ENCODE measurements at places on chromosomes 2 and 18.

- DNase-seq, result no peak
Measured at GRCh38 chr2:181648478-181649155, 8.3 kb downstream of the CERKL start.

GRCh38 chr2:50346629-50347357 is 685.1 kb downstream of the NRXN1 start:
- no peak for DNase-seq

DNA sequence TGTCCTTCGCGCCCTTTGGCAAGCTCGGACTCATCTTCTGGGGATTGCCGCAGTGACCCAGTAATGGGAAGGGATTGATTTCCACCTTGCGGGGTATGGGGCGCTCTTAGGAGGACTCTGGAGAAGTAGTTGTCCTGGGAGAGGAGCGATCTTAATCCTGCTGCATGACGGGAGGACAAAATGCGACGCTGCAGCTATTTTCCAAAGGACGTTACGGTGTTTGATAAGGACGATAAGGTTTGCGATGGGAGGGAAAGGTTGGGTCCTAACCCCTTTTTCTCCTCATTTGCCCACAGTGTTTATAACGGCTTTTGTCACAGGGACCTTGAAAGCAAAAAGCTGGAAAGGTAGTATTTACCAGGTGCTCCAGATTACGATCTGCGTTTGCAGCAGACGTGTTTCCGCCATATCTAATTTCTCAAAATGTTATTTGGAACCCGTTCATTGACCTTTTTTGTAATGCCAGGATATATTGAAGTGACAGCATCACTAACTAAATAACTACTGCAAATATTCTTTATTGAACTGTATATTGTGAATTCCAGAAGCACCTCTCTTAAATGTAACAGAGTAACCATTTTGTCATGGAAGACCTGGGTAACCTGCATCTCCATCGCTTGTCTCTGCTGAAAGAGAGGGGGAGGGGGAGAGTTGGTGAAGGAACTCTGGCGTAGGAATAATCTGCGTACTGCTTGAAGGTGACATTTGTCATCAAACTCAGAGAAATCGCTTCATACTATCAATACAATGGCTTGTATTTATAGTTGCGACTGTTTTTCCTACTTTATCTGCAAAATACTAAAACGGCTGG is 590 bp downstream of the MDH1 start:
- peak; percentile 56 for DNase-seq

GRCh38 chr2:142918624-142919023 is 41.2 kb downstream of the KYNU start:
- no peak for DNase-seq

GRCh38 chr18:73316513-73316912 is 448.7 kb upstream of the NETO1 start:
- DNase-seq, result no peak

- DNase-seq, result no peak
Measured at GRCh38 chr18:41395695-41396094, 559.3 kb upstream of the PIK3C3 start.

- no peak for DNase-seq
Measured at GRCh38 chr2:100589527-100589926, 26.7 kb downstream of the PDCL3 start.

DNA sequence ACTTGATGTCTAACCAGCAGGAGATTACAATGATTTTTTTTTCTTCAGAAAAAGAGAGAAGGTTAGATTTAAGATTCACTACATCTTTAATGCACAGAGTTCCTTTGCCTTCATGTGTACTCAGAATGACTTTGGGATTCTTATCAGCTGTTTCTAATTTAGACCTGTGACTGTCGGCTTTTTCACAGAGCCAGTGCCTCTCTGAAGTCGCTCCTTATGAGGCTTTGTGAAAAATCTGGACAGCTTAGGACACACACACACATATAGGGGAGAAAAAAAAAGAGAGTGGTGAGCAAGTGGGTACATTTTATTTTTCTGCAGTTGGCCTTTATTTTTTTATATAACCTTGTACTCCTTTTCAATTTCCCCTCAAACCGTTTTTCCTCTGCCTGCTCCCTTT is 893.1 kb upstream of the CELF4 start:
- no peak for DNase-seq

- DNase-seq, result no peak
Measured at GRCh38 chr18:22485808-22486244, 68.1 kb upstream of the CTAGE1 start.

DNA sequence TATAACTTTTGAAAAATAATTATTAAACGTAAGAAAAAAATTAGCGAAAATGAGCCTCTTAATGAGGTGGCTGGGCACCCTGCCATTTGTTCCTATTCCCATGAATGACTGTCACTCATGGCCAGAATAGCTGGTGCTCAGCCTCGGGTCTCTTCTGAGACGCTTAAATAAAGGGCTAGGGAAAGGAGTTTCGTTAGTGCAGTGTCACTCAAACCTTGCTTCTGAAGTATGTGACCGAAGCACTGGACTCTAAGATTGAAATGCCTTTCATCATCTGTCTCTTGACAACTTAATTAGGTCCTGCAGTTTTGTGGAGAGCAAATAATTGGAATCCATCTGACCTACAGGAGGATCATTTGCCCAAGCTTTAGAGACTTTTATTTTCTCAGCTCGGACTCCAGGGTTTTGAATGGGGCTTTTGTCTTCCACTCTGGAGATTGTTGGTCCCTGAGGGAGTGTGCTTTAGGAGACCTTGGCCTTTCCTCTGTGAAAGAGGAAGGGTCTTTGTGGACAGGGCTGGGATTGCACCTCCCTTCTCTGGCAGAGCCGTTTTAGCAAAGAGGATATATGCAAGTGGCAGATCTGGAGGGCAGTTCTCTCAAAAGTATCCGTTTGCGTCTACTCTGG is 42.3 kb upstream of the FHOD3 start:
- no peak for DNase-seq

DNA sequence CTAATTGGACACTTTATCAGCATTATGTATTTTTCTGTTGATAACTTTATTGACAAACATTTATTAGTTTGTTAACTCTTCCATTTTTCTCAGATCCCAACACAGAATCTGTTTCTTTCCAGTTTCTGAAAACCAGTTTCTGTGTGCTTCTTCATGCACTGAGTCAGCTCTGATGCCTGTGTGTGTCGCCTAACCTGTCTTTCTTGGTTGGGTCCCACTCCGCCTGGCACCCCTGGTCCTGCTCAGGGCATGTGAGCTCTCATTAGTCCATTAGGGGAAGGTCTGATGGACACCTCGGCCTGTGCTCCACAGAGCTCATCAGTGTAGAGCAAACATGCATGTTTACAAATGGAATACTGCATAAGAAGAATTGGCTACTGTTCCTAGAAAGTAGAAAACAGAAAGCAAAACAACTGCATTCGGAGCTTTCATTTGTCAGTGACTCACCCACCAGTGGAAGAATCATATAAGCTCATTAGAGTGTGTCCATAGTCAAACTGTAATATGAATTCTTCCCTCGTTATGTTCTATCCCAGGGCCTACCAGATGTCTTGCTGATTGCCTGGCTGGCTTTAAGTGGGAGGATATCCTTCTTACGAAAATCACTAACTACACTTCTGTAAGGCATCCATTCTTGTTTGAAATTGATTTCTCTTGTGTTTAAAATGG is 137.7 kb downstream of the SNTG2 start:
- no peak for DNase-seq

DNA sequence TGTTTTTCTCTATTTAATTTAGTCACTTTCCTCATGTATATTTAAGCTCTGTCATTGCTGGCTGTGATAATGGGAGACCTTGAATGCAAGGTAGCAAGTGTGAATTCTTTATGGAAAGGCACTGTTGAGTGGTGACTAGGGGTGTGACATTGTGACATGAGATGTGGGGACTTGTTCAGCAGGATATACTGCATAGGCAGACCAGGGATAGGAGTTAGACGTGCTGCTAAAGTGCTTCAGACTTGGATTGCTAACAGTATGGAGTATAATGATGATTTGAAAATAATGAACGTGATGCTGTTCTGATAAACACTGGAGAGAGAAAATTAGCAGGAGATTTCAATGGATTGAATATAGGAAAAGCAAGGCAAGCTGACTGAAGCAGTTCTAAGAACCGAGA is 135.1 kb downstream of the NCOA1 start:
- no peak for DNase-seq

GRCh38 chr2:189627789-189628188 is 33.5 kb upstream of the ASNSD1 start:
- no peak for DNase-seq

DNA sequence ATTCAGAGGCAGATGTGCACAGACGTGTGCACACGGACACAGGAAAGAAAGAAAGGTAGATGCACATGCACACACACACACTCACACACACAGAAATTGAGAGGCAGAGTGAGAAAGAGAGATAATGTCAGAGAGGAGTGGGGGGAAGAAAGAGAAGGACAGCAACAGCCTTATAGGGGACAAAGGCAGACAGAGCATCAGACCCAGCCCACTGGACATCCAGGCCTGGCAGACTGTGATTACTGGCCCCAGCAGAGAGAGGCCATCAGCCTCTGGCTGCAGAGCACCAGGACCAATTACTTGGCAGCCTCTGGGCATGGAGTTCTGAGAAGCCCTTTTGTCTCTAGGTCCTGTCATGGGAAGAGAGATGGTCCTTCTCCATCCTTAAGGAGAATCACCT is 66.1 kb downstream of the C18orf54 start:
- no peak for DNase-seq

DNA sequence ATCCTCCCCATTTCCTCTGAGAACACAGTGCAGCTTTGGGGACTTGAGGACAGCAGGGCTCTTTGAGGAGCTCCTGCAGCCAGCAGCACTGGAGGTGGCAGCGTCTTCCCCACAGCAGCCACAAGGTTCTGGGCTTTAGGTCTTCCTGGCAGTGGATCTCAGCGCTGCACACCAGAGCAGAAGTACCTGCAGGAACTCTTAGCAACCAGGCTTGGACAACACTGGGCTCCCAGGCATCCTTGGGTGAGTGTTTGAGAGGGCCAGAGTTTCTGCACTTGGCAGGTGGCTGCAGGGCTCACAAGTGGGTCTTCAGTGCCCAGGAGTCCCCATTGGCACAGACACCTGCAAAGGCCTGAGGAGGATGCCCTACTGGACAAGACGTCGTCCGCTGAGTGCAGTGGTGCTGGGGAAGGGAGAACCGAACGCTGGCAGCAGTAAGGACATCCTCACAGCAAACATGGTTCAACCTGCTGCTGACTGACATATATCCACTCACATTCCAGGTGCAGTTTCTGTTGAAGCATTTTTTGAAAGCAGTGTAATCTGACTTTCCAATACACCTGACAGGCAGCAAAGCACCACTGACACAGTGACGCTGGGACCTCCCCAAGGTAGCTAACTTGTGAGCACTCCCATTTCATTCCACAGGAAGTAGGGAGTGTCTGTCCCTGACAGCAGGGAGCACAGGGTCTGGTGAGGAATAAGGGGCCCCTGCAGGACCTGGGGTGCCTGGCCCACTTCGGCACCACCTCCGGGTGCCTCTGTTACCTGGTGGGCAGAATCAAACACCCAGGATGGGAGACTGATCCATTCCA is 149.9 kb upstream of the COPS8 start:
- no peak for DNase-seq

DNA sequence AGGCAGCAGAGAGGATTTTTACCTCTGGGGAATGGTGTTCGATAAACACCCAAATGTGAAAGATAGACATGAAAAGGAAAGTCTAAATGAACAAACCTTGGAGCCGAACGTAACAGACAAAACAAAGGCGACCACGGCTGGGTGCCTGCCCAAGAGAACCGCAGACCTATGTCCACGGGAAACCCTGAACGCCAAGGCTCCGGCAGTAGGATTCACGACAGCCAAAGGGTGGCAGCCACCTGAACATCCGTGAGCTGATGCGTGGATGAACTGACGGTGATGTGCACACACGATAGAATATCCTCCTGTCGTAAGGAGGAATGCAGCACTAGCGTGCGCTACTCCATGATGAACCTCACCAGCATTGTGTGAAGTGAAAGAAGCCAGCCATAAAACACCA is 85.6 kb downstream of the MBP start:
- no peak for DNase-seq

DNA sequence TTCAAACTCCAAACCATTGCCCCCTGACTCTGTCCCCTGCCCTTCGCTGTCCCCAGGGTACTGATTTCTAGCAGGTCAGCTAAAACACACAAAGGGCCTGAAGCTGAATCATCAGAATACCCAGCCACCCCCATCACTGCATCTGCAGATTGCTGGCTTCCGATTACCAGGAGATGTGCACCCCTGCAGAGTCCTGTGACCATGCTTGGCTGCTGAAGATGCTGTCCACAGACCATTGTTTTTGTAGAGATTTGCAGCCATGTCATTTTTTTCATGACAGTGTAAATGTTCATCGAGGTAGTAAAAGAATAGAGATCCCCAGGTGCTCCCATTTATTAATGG is 463.3 kb downstream of the STK39 start:
- DNase-seq, result no peak

DNA sequence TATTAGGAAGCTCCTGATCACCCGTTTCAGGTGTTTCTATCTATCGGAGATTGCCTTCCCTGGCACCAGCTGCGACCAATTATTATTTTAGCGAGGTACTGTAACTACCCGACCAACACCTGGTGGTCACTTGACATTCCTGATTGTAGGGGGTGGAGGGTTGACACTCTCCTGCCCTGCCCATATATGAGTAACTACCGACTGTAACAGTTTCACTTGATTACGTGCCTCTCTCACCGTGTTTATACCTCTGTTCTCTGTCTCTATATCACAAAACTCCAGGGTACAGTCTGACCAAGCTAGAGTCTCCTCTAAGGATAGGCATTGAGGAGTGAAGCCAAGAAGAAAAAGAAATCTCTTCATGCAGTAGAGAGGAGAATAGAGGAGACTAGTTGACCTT is 268.0 kb upstream of the LRATD1 start:
- DNase-seq, result no peak

DNA sequence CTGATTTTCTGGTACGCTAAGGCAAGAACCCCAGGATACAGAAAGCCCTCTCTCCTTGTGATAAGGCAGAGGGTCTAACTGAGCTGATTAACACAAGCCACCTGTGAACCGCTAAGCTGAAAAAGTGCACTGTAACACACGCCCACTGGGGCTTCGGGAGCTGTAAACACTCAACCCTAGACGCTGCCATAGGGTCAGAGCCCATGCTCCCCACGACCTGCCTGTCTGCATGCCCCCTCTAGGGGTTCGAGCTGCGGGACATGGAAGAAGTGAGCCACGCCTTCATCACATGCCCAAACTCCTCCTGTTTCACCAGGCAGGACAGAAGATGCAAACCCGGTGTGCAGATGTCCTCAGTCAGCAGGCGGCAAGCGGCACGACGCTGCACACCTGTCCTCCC is 173.9 kb upstream of the RAB12 start:
- no peak for DNase-seq

- DNase-seq, result peak; percentile 39
Measured at GRCh38 chr2:240586919-240587800, 626 bp downstream of the CAPN10 start.

DNA sequence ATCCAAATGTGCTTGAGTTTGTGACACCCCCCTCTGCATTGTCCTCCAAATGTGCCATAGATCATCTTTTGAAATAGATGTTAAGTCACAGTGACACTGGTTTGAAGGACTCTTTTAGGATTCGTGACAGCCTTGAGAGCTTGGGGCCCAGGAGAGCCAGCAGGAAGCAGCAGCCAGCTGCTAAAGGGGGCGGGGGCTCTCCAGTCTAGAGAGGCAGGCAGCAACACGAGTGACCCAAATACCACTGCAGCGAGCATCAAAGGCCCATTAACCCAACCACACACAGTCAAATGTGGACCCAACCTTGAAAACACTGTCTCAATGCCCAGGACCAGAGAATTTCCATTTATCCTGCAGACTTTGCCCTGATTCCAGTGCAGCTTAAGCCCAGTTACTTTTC is 75.6 kb downstream of the ZBTB7C start:
- peak; percentile 86 for DNase-seq

GRCh38 chr2:240440704-240441320 is 5.3 kb downstream of the GPC1 start:
- no peak for DNase-seq

GRCh38 chr2:151020411-151020810 is 241.3 kb downstream of the RBM43 start:
- no peak for DNase-seq

Data from DMS79 treated with DMSO at 0.1 percent for 48 hours (cell line).